ENCODE measurements at places on chromosomes 1 and 21.

- no peak for DNase-seq
Measured at GRCh38 chr1:41249319-41249718, 7.2 kb upstream of the SCMH1 start.

DNA sequence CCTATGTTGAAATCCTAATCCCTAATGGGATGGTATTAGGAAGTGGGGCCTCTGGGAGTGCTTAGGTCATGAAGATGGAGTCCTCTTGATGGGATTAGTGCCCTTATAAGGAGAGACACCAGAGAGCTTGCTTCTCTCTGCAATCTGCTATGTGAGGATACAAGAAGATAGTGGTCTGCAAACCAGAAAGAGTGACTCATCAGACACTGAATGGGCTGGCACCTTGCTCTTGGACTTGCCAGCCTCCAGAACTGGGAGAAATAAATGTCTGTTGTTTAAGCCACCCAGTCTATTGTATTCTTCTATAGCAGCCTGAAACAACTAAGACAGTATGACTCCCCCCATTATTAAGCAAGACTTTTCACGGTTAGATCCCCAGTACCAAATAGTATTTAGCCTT lies 43.3 kb downstream of the C8B start:
- no peak for DNase-seq

DNA sequence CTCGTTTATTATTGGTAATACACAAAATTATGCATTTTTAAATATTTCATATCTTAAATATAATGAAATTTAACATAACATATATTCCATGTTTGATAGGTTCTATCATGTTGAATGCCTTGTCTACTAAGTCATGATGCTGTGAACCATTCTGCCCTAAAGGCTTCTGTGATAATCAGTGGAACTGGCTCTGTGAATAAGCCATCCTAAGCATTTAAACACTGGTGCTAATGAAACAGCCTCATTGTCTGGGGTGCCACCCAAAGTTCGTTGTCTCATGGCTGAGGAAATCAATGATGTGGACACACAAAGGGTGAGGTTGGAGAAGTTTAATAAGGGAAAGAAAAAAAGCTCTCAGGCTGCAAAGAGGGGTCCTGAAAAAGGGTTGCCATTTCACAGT lies 264.7 kb upstream of the ZRANB2 start:
- no peak for DNase-seq

DNA sequence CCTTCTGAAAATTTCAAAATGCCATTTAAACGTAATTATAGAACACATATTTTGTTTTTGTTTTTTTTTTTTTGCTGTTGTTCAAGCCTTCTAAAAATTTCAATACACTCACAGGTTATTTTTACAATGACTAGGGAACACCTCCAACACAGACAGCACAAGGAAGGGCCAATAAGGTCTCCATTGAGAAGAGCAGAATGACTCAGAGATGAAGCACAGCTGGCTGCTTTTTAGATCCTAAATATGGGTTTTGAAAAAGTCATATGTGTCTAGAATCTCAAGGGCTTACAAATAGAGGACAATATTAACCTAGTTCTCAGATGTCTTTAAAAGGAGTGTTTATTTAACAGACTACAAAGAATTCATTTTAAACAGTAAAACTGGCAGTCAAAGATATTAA lies 104.6 kb downstream of the NEGR1 start:
- DNase-seq = no peak

GRCh38 chr1:201482755-201483154 lies 13.8 kb upstream of the PHLDA3 start:
- no peak for DNase-seq

- no peak for DNase-seq
Measured at GRCh38 chr1:240426051-240426450, 185.9 kb downstream of the GREM2 start.

- no peak for DNase-seq
Measured at GRCh38 chr1:153544453-153545066, 1.0 kb downstream of the S100A4 start.

GRCh38 chr1:30151826-30152225 lies 571.6 kb downstream of the MATN1 start:
- no peak for DNase-seq

Data from NCI-H2081 treated with DMSO at 0.1 percent for 48 hours (cell line).